ENCODE measurements at places on chromosomes 5 and 9.
A peak's percentile ranks its signal among the peaks of the same experiment; 100 is the strongest.

DNA sequence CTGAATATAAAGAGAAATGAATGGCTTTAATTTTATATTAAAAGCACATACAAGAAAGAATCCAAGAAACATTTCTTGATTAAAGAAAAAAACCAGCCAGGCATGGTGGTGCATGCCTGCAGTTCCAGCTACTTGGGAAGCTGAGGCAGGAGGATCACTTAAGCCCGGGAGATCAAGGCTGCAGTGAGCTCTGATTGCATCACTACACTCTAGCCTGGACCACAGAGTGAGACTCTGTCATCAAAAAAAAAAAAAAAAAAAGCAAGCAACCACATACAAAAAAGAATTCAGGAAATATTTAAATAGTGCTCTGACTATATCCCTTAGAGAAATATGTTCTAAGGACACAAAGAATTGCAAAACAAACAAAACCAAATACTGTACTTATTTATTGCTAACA lies 2.5 kb upstream of the PLAC8L1 start:
- no peak for DNase-seq

- no peak for DNase-seq
These were observed 50.3 kb downstream of the FYB1 start for GRCh38 chr5:39169081-39169480.

DNA sequence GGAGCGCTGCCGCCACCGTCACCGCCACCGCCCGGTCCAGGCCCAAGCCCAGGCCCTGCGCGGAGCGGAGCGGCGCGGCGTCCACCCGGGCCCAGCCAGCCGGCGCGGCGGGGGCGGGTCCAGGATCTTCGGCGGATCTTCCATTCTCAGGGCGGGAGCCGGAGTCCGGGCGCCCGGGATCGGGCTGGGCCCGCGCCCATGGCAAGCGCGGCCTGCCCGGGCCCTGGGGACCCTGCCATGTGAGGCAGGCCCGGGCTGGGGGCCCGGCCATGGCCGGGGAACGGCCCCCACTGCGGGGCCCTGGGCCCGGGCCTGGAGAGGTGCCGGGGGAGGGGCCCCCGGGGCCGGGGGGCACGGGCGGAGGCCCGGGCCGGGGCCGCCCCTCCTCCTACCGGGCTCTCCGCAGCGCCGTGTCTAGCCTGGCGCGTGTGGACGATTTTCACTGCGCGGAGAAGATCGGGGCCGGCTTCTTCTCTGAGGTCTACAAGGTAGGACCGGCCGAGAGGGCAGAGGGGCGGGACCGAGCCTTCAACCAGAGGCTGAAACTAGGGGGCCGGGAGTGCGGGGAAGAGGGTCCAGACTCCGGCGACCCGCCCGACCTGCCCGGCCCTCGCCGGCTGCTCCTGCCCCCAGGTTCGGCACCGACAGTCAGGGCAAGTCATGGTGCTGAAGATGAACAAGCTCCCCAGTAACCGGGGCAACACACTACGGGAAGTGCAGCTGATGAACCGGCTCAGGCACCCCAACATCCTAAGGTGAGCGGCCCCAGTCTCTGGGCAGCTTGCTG lies 482 bp downstream of the TESK1 start:
- DNase-seq: peak; percentile 17

GRCh38 chr5:113495422-113495841 lies 7.2 kb upstream of the MCC start:
- no peak for DNase-seq

DNA sequence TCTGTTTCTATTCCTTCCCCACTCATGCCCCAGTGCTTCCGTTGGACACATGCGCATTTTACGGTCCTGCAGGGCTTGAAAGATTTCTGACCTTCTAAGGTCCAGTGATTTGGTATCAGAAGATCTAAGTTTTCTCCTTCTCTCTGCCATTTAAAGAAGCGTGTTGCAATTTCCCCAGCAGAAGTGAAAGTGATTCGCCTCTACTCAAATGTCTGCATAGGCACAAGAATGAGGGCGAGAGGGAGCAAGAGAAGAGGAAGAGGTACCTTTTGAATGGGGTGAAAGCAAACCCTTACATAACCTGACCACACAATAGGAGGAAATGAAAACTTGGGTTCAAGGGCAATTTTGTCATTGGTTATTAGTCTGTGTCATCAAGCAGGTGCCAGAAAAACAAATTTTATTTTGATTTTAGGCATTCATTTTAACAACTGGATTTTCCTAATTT lies 31.7 kb upstream of the NR3C1 start:
- DNase-seq: peak; percentile 33

DNA sequence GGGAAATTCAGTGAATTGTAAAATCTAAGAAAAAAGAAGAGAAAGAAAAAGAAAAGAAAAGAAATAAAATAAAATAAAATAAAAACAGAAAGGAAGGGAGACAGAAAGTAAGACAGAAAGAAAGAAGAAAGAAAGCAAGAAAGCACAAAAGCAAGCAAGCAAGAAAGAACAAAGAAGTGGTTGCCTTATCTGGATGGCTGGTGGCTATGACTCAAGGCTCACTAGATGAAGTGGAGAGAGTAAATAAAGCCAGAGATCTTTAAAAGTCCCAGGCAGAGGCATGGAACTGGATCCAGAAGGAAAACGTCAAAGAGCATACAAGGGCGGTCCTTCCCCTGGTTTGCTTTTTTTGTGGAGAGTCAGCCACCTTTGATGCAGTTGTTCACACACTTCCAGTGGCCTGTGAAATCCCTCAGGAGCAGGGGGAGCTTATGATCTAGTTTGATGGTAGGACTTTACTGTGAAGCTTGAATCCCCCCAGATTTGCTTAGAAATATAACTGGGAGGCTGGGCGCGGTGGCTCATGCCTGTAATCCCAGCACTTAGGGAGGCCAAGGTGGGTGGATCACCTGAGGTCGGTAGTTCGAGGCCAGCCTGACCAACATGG lies 176.7 kb upstream of the HMHB1 start:
- DNase-seq: no peak

DNA sequence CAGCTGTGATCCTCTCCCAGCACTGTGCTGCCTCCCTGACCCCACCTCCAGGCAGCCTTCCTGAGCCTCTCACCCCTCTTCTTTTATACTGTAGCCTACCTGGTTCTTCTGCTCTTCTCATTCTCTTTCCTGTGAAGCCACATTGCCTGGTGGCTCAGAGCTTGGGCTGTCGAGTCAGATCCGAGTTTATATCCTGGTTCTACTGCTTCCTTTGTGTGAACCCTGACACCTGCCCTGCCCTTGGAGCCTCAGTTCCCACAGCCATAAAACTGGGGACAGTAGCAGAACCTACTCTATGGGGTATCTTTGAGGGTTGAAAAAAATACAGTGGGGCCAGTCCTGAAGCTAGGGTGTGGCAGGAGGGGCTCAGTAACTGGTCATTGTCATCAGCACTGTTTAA lies 8.8 kb downstream of the SLC27A4 start:
- DNase-seq: no peak

DNA sequence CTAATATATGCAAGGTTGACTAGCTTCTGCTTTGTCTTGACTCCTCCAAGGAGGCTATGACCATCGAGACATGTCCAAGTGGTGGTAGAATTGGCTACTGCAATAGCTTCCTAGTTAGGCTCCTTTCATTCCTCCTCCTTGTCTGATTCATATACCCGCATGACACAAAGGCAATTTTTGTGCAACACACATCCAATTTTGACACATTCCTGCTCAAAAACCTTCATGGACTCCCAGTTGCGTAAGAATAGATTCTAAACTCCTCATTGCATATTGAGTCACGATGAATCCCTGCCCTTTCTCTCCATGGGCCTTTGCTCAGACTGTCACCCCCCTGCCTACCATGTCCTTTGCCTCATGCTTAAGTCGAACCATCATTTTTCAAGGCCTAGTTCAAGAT lies 344.5 kb downstream of the ACTL7B start:
- DNase-seq: no peak

- DNase-seq: no peak
These were observed 6.8 kb upstream of the FCHSD1 start for GRCh38 chr5:141657937-141658545.

- DNase-seq: no peak
These were observed 84.0 kb downstream of the ADAMTS12 start for GRCh38 chr5:33807771-33808170.
